NCI-H2171 (cell line): ENCODE measurements at places on chromosomes 4 and X.

DNA sequence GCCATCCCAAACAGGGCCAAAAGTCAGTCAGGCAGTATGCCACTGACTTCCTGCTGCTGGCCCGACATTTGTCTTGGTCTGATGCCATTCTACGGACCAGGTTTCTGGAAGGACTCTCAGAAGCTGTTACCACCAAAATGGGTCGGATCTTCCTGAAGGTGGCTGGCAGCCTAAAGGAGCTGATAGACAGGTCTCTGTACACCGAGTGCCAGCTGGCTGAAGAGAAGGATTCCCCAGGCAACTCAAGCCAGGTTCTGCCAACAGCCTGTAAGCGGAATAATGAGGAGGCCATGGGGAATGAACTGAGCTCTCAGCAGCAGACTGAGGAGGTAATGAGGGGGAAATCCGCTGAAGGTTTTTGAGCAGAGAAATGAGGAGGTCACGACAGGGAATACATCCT is 95.7 kb downstream of the RTL9 start:
- no peak for DNase-seq

- no peak for DNase-seq
These were observed 25.8 kb downstream of the ADRA2C start for GRCh38 chr4:3791910-3792542.

- DNase-seq = no peak
These were observed 1.6 kb downstream of the RAB33A start for GRCh38 chrX:130173190-130173895.

DNA sequence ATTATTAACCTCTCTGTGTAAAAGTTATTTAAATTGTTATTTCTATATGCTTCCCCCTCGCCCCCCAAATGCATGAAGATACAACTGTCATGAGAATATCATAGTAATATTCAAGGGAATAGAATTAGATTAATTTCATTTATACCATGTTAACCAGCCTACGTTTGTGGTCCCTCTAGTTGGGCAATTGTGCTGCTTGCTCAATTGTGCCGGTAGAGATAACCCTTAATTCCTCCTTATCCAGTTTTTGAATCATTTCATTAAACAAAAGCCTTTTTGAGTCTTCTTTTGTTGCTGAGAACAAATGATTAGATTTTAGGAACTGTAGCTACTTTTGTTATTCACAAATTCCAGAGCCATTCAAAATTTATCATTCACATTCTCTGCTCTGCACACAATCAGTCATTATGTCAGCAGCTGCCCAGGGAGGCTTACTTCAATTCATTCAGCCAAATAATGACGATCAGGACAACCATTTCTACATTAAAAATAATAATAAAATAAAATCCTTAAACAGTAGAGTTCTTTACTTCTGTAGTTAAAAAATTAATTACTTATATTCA is 98.1 kb downstream of the ADGRL3 start:
- DNase-seq = no peak

GRCh38 chr4:169510617-169511016 is 101.8 kb downstream of the NEK1 start:
- DNase-seq = no peak

DNA sequence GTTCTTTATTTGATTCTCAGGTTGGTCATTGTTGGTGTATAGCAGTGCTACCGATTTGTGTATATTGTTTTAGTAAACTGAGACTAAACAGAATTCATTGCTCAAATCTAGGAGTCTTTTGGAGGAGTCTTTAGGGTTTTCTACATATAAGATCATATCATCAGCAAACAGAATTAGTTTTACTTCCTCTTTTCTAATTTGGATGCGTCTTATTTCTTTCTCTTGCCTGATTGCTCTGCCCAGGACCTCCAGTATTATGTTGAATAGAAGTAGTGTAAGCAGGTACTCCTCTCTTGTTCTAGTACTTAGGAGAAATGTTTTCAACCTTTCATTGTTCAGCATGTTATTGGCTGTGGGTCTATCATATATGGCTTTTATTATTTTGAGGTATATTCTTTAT is 92.6 kb downstream of the IQCM start:
- no peak for DNase-seq

GRCh38 chr4:113397114-113397701 is 347.8 kb downstream of the ANK2 start:
- no peak for DNase-seq

- DNase-seq = no peak
These were observed 1240.7 kb downstream of the C4orf33 start for GRCh38 chr4:130336585-130337217.

DNA sequence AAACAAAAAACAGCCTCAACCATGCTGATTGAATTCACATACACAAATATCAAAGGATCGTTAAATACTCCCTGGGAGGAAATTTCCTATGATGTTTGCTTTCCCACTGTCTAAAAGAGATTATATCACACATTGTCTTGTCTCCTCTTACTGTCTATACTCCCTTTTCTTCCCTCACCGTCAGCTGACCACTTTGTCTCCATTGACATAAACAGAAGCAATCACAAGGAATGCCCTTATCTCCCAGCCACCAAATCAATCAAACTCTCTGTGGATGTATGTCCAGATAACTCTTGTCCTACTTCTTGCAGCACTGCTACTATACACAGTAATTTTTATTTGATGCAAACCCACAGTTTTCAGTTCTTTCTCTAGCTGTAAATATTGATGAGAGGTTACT is 12.2 kb upstream of the NUDT9 start:
- DNase-seq = no peak

DNA sequence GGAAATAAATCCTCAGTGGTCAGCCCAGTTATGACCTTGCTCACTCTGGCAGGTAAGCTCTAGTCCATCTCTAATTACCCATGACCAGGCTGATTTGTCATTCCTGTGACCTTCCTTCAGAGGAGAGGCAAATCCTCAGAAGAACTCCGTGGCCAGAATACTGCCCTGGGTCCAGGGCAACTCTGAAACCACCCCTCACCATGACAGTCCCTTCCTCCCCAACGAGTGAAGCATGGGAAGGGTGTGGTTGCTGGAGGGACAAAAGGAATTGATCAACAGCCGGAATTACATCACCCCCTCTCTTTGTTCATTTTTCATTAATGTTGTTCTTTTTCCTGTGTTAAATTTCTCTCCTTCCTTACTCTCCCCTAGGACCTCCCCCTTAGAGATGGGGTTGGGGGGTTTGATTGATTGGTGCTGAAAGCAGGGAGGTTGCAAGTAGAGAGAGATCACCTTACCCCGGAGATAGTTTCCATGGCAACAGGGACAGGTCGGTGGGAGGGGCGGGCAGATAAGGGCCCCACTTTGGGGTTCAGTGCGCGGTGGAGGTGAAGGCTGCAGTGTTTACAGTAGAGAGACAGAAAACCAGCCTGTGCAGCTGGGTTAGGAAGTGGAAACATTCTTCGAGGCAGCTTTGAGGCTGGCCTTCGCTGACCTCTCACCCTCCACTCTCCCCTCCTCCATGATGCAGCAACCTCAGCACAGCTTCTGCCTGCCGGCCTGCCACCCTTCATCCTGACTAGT is 647.4 kb downstream of the BCOR start:
- DNase-seq = peak; percentile 40

- no peak for DNase-seq
These were observed 6.8 kb downstream of the MMAA start for GRCh38 chr4:145625677-145626622.

DNA sequence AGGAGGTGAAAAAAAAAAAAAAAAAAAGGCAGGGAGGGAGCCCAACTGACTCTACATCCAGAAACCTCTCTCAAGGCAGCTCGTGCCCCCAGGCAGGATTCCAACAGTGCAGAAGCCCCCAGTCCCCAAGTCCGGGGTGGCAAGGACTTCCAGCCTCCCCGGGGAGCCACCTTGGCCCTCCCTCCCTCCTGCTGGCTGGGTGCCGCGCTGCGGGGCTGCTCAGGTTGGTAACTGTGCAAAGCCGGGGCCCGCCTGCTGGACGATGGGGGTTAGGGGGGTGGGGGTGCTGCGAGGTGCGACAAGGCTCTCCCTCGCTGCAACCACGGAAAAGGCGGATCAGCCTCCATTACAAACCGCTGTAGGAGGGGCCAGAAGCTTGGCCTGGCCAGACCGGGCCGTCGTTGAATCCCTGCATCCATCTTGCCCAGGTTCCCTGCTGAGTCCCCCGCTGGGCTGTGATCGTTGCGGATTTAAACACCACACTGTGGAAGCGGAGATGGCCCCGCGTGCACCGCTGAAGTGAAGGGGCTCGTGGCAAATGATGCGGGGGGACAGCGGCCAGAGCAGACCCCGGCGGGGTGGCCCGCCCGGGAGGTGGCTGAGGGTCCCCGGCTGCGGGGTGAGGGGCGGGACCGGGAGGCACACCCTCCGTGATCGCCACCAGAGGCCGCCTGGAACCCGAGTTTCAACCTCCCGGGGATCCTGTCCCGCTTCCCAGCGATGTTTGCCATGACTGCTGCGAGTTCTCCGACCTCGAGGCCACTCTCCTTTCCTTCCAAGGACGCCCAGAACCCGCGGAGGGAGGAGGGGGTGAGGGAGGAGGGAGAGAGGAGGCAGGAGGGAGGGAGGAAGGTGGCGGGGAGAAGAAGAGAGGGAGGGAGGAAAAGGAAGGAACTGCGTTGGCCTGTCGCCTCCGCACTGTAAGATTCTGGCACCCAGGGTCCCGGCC is 58.0 kb upstream of the DDX3X start:
- peak; percentile 28 for DNase-seq

GRCh38 chrX:20789103-20789502 is 522.4 kb upstream of the RPS6KA3 start:
- DNase-seq = no peak

DNA sequence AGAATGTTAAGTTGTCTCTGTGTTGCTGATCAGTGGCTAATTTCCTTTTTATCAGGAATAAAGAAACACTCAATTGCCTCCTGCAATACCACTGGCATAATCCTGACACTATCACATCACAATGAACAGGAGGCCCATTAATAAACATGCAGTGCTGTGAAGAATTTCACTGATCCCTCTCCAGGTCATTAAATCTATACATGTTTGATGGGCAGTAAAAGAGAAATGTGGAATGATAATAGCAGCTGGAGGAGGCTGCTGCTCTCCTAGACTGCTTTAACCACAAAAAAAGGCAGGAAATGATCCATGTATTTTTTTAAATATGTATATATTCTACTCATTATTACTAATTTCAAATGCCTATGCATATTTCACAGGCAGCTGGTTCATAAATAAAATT is 202.1 kb downstream of the CENPC start:
- DNase-seq = no peak

- no peak for DNase-seq
These were observed 30.8 kb downstream of the NR0B1 start for GRCh38 chrX:30278365-30278764.
